ENCODE measurements at places on chromosomes 2 and 18.

- peak; percentile 60 for DNase-seq
Observed at GRCh38 chr18:58117786-58118403, 73.9 kb downstream of the NEDD4L start.

DNA sequence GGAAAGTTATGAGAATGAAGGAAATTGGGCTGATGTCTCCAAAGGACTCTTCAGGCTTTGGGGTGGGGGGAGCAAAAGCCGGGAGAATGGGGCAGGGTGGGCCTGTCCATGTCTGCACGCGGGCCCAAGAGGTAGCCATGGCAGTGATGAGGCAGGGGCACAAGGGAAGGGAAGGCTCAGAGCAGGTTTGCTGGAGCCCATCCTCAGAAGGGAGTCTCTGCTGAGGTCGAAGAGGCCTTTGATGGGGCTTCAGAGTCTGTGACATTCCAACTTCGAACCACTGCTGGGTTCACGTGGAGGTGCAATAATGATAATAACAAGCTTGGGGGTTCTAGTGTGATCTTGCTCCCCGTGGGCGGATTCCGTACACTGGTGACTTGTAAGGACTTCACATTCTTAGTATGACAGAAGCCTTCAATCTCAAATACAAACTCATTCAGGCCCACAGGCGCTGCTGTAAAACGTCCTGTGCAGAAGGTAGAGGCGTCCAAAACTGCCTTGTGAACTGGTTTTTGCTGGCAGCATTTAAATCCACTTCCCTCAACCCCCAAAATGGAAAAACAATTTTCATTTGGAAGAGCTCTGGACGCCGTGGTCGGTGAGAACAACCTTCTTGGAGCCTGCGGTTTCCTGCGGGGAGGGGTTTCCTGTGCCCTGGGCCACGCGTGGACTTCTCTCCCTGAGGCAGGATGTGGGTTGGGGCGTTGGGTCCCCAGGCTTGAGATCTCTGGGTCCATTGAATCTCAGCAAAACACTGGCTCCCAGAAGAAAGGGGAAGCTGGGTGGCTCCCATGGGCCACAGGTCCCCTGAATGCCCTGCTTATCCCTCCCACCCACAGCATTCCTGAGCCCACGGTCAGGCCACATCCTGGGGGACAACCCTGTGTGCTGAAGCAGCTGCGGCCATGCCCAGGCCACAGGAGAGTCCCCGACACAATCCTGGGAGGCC, 151.0 kb downstream of the TPO start:
- DNase-seq = no peak

GRCh38 chr2:23606968-23607367, 222.0 kb downstream of the KLHL29 start:
- peak; percentile 73 for DNase-seq

GRCh38 chr2:223477318-223477717, 124.8 kb downstream of the SCG2 start:
- DNase-seq = no peak

DNA sequence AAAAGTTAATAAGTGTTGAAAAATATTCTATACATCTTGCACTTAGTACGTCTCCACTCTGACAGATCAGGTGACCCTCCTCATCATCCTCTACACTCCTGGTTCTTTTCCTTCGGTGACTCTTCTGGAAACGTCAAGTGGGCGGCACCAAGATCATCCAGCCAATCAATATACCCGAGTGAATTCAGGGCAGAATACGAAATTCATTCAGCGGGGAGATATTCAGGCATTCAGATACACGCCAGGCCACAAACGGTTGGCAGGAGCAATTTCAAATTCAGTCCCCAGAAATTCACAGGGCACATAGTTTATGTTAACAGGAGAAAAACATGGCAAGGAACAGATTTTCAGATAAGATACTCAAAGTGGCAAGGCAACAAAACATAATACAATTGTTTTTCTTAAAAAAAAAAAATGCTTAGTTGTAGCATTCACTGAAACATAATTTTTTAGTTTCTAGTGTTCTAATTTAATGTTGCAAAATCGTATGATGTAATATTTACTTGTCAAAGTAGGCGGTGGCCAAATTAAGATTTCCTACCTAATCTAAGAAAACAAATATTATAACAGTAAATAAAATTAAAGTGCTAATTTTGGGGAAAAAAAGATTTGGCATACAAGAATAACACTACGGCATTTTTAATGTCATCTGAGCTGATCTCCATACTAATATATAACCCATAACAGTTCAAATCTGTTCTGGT, 4.2 kb downstream of the CLK1 start:
- peak; percentile 10 for DNase-seq

DNA sequence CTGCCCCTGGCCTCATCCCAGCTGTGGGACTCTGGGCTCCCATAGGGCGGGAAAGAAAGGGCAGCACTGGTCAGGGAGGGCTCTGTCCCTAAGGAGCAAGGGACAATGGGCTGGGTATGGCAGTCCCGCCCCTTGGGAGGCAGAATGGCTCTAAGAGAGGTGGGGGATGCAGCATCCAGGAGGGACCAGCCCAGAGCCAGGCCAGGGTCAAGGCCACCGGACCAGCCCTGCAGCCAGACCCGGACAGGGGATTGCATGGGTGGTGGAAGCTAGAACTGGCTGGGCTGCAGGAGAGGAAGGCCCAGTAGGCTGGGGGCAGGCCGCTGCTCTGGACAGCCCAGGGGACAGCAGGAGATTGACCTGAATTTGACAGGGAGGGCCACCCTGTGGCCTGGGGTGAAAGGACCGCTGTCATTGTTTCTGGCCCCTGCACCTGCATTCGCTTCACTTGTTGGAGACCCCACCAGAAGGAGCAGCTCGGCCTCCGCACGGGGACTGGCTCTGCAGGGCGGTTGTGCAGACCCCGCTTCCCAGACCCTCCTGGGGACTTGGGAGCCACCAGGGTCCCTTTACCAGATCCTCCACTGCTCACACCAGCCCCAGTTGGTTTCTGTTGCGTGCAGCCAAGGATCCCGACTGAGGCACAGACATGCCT, 14.6 kb downstream of the RAMP1 start:
- DNase-seq = no peak

GRCh38 chr2:65204461-65205210, 23.0 kb upstream of the ACTR2 start:
- DNase-seq = no peak

- DNase-seq = no peak
Observed at GRCh38 chr18:79572093-79572780, 107.4 kb upstream of the CTDP1 start.

DNA sequence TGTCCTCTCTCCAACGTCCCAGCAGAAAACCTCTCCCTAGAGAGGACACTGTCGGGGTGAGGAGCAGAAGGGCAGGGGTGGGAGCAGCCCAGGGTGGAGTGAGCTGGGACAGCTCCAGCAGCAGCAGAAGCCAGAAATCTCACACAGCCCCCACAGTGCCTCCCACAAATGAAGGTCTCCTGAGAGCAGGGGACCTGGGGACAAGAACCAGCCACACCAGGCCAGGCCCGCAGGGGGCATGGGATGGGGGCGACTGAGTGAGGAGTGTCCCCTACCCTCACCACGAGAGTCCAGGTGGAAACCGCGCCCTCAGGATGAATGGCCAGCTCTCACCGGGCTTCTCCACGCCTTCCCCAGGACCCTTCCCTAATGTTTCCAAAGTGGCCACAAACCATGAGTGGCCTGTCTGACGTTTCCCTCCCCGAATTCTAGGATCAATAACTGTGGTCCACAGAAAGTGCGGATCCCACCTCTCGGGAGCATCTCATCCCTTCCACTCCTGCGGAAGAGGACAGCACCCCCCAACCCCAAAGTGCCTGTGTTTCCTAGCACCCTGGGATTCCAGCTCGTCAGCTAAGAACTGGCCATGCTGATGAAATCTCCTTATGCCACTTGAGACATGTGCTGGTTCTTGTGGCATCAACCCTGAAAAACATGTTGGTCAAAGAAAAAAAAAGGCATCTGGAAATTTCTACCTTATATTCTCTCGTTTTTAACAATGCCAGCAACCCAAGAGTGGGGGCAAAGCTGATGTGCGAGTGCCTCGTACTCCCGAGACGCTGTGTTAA, 121.1 kb downstream of the HDAC4 start:
- DNase-seq = no peak

DNA sequence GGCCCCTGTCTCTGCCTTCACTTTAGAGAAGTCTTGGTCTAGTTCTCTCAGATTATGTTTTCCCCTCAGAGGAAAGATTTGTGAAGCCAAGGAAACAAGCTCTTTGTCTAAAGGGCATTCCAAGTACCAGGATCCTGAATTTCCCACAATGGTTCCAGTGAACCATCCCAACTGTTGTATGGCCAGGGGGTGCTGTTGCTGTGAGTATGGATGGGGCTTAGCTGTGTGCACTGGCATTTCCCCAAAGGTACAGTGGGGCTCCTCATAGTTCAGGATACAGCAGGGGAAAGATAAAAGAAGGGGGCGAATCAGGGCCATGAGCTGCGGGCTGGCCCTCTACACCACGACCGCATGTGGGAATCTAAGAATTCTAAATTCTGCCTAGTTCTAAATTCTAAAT, 1154.0 kb upstream of the FANCL start:
- DNase-seq = no peak

DNA sequence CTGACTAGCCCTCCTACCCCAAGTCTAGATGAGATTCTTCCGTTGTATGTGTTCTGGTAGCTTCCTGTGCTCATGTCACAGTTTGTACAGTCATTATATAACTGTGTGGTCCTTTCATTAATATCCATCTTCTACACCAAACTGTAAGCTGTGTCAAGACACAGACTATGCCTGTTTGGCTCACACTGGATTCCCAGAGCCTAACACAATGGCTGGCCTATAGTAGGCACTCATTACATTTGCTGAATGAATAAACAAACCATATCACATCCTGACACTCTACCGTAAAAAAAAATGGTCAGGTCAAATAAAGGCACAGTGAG, 72.6 kb downstream of the ANKRD44 start:
- DNase-seq = no peak

- no peak for DNase-seq
Observed at GRCh38 chr2:54813584-54813983, 90.1 kb downstream of the EML6 start.

- peak; percentile 66 for DNase-seq
Observed at GRCh38 chr2:32712870-32713269, 85.0 kb downstream of the TTC27 start.

GRCh38 chr2:217314021-217314460, 454.2 kb upstream of the TNP1 start:
- no peak for DNase-seq

GRCh38 chr2:101133492-101134100, 17.6 kb downstream of the TBC1D8 start:
- no peak for DNase-seq

- DNase-seq = peak; percentile 39
Observed at GRCh38 chr2:53786352-53786704, 425 bp downstream of the ASB3 start.

GRCh38 chr2:119696005-119696404, 17.0 kb downstream of the TMEM177 start:
- no peak for DNase-seq

DNA sequence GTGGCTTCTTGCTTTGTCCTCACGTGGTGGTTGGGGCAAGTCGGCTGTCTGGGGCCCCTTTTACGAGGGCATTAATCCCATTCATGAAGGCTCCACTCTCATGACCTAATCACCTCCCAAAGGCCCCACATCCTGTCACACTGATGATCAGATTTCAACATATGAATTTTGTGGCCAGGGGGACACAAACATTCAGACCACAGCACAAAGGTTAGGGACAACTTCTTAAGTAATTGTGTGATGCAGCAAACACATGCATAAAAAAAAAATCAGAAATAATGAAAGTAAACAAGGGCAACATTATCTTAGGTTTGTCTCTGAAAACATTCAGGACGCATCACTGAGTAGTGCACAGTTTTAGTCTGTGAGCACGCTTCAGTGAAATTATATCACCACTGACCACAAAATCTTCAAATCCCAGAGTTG, 54.2 kb upstream of the FRZB start:
- no peak for DNase-seq

DNA sequence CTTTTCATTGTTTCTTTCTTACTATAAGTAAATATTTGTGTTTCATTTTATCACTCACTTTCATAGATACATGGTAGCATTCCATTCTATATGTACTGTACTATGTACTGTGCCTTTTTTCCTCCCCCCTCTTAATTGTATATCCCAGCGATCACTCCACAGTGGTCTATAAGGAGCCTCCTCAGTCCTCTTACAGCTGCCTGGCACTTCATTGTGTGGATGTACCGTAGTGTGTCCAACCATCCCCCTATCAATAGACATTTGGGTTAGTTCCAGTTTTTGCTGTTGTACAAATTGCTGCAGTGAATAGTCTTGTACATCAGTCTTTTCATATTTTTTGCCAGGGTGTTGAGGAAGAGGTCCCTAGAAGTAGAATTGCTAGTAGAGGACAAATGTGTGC, 21.4 kb upstream of the DRC1 start:
- DNase-seq = no peak

DNA sequence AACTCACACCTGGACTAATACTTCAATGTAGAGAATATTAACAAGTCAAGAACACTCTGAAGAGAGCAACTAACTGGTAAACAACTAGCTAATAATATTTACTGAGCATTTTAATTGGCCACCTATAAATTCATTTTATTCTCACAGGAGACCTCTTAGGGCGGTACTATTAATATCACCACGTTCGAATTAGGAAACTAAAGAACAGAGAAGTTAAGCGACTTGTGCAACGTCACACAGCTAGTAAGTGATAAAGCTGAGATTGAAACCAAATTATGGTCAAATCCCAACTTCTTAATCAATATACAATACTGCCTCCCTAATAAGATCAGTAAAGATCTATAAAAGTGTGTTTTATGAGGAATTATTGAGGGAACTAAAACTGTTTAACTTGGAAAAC, 1034.3 kb upstream of the POU3F3 start:
- DNase-seq = no peak

- DNase-seq = no peak
Observed at GRCh38 chr2:142796161-142796560, 81.3 kb upstream of the KYNU start.

DNA sequence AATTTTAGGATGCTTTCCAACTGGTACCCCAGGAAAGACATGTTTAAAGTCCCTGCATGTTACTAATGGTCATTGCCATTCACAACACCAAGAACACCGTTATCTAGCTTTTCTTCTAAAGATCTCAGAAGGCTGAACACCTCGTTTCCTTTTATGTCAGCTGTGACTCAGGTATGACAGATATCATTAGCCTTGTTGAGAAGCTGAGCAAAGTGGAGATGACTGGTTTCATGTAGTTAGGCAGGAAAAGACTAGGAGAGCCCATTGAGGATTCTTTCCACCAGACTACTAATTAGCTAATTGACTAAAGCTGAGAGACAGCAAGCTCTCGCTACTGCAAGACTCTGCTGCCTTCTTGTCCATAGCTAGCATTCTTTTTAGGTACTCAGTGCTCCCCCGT, 32.0 kb upstream of the ARL5A start:
- DNase-seq = no peak
